ENCODE measurements at places on chromosomes 7 and 10.
A peak's percentile ranks its signal among the peaks of the same experiment; 100 is the strongest.

DNA sequence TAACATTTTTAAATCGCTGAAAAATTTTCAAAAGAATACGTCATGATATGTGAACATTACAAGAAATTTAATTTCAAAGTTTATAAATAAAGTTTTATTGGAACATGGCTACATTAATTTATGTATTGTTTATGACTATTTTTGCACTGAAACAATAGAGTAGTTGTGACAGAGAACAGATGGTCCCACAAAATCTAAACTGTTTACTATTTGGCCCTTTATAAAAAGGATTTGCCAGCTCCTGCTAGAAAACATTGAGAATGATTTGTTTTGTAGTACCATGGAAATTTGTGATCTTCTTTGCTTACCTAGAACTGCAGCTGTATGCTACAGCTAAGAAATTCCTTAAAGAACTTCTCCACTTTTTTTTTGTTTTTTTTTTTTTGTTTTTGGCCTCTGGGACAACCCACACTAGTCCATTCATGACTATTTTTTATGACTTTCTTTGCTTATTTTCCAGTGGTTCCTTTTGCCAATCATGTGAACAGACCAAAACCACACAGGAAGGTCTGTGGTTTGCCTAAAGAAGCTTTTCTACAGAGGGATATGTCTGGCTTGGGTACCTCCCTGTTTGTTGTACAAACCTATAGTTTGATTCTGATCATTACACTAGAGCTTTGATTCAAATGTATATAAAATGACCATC, 55.7 kb downstream of the ST7 start:
- no peak for DNase-seq

- no peak for DNase-seq
These were observed 4.6 kb downstream of the TLL2 start for GRCh38 chr10:96509017-96509641.

- DNase-seq = peak; percentile 11
These were observed 150.8 kb upstream of the NPS start for GRCh38 chr10:127398140-127398970.

DNA sequence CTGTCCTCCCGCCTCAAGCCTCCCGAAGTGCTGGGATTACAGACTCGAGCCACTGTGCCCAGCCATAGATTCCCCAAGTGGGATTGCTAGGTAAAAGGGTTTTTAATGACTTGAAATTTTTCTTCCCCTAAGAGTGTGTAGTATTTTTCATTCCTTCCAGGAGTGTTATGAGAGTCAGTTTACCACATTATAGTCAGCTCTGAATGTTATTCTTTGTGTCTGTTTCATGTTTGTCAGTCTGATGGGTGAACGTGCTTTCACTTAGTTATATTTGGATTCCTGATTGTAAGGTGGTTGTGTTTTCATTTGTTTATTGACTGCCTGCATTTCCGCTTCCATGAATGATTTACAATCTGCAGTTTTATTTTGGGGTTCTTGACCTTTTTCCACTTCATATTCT, 6.3 kb downstream of the ZNF212 start:
- DNase-seq = no peak

- no peak for DNase-seq
These were observed 88.4 kb downstream of the MTPN start for GRCh38 chr7:135888740-135889139.

GRCh38 chr10:44008270-44008916, 359.7 kb upstream of the ZNF32 start:
- DNase-seq = no peak

DNA sequence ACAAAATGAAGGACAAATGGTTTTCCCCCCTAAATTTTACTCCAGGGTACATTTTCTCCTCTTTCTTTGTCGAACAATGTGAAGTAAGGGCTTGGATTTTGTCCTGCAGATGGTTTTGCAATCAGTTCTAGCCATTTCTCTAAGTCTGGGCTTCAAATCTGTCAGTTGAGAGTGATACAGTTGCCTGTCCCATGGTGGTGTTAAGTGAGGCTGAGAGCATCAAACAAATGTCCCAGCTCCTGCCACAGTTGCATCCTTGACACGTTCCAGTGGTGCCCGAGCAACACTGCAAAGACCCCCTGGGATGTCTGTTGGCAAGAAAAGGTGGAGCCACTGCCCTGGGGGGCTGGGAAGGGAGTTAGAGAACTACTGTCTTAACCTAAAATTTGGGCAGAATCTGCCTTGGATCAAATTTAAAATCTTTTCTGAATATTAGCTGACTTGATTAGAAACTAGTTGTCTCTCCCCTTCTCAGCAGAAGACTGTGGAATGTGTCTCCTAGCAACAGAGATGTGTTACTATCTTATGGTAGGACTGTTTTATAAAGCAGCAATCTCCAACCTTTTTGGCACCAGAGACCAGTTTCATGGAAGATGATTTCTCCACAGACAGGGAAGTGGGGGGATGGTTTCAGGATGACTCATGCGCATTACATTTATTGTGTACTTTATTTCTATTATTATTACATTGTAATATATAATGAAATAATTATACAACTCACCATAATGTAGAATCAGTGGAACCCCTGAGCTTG, 102.0 kb upstream of the STEAP1B start:
- no peak for DNase-seq

DNA sequence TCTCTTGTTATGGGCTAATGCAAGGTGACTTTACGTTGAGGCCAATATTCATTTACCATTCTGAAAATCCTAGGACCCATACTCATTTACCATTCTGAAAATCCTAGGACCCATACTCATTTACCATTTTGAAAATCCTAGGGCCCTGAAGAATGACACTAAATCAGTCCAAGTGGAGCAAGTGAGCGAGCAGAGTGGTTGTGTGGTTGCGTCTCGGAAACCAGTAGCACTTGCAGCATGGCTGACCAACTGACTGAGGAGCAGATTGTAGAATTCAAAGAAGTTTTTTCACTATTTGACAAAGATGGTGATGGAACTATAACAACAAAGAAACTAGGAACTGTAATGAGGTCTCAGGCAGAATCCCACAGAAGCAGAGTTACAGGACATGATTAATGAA, 6.9 kb downstream of the SAR1A start:
- no peak for DNase-seq

DNA sequence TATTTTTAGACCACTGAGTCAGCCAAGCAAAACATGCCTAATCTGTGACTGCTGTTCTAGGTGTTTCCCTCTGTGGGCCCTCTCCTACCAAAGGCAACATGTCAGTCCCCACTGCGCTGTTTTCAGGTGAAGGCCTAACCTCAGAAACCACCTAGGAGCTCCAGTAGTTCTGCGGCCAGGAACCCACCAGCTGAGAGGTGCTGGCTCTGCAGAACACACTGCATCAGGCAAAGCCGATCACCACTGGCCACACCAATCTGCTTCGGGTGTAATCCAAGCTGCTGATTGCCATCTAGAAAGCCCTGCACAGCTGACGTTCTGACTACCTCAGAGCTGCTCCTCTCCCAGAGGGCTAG, 14.9 kb downstream of the CAMK2G start:
- no peak for DNase-seq

DNA sequence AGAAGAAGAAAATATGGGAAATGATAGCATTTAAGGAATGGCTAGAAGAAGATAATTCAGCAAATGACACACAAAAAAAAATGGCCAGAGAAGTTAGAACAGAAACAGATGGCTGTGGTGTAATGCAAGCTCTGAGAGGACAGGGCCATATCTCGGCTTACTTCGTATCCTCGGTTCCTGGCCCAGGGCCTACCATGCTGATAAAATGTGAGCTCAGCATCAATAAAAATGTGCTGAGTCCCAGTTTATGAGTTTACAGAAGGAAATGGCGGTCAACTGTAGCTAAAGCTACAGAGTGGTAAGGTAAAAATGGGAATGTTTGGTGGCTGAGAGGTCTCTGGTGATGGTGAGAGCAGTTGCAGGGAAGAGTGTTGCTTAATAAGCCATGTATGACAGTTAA, 40.8 kb downstream of the HBP1 start:
- no peak for DNase-seq

- DNase-seq = no peak
These were observed 33.4 kb downstream of the CDCA7L start for GRCh38 chr7:21912305-21912704.

DNA sequence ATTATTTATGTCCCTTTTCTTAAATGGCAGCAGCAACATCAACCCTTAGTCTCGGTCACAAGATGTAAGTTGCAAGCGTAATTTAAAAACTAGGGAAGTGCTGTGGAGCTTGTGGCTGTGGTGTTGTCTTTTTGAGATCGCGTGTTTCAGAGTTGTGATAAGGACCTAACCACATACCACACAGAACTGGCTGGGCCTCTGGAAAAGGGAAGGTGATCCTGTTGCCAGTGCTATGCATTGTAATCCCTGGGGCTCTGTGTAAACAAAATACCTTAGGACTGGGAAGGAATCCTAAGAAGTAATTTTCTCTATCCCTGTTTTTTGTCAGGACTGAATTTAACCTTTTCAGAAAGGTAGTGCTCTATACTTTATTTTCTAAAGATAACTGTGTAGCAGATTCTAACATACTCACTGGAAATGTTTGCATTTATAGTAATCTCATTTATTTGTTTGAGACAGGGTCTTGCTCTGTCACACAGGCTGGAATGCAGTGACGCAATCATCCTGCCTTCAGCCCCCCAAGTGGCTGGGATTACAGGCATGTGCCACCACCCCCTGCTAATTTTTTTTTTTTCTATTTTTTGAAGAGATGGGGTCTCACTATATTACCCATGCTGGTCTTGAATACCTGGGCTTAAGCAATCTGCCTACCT, 60.4 kb downstream of the INPP5F start:
- peak; percentile 37 for DNase-seq

DNA sequence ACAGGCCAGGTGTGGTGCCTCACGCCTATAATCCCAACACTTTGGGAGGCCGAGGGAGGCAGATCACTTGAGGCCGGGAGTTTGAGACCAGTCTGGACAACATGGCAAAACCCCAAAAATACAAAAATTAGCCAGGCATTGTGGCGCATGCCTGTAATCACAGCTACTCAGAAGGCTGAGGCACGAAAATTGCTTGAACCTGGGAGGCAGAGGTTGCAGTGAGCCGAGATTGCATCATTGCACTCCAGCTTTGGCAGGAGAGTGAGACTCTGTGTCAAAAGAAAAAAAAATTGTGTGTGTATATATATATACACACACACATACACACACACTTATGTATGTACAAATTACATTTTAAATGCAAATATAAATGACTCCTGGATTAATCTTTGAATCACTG, 76.8 kb upstream of the LRRN3 start:
- no peak for DNase-seq

DNA sequence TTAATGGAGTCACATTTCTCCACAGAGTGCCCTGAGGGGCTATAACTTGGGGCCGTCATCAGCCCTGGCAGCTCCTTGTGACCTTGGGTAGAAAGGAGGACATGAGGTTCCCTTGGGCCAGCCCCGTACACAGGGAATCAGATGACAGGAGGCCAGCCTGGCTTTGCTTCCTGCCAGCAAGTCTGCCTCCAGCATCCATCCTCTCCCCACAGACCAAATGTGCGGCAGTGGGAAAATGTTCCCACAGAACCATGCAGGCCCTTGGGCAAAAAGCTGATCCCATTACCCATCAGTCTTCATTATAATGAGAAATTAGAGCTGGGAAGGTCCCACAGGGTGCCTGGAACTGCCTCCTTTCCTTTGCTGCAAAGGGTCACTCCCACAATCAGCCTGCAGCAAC, 908.3 kb downstream of the GRID1 start:
- DNase-seq = no peak

GRCh38 chr7:146214842-146215241, 98.2 kb downstream of the CNTNAP2 start:
- no peak for DNase-seq

- no peak for DNase-seq
These were observed 672.2 kb downstream of the INHBA start for GRCh38 chr7:41030673-41031072.

DNA sequence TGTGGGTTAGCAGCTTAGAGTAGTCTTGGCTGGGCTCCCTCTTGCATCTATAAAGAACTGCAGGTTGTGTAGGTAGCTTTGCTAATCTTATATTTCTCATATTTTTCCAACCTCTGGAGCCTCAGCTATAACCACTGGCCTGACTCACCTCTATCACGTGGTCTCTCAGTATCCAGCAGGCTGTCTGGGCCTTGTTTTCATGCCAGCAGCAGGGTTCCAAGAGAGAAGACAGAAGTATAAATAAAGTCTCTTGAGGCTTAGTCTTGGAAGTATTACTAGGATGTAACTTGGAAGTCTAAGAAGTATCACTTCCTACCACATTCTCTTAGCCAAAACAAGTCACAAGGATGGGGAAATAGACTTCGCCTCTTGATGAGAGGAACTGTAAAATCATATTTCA, 73.3 kb downstream of the WIPF3 start:
- DNase-seq = no peak

GRCh38 chr7:99579956-99580777, 17.9 kb upstream of the TMEM225B start:
- DNase-seq = peak; percentile 63

GRCh38 chr7:23956772-23957576, 247.0 kb downstream of the STK31 start:
- no peak for DNase-seq

- peak; percentile 37 for DNase-seq
These were observed 10.9 kb downstream of the TECPR1 start for GRCh38 chr7:98240961-98241673.

DNA sequence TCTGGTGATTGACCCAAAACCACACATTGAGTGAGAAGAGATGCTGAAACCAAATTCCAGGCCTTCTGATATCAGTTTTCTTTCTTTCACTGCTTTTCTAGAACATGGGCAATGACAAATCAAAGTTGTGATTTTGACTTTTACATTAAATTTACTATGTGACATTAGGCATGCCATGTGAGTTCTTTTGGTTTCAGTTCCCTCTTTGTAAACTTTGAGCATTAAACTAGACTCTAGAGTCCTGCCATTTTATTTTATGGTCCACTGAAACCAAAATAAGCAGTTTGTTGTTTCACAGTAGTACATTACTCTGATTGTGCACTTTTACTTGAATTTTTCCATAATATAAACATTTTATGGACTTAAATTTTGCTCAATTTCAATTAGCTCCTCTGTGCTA, 381.1 kb upstream of the SEMA3D start:
- DNase-seq = no peak

GRCh38 chr7:14938181-14938580, 35.6 kb upstream of the DGKB start:
- DNase-seq = no peak

GRCh38 chr7:65379318-65379717, 5.7 kb downstream of the ZNF92 start:
- DNase-seq = no peak

DNA sequence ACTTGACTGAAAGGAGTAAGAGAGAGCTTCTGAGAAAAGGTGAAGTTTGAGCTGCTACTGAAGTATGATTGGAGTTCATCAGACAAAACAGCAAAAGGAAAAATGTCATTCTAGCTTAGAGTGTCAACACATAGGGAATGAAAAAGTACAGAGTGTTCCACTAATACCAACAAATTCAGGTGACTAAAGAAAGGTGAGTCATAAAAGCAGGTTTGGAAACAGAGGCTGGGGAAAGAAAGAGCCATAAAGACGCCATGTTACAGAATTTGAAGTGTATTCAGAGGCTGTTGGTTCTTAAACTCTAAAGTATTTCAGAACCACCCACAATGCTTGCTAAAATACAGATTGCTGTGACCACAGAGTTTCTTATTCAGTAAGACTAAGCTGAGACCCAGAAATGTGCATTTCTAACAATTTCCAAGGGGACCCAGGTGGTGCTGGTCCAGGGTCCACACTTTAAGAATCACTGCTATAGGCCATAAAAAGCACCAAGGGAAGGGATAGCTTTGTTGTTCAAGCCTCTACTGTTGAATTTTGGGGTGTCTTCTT, 143.1 kb downstream of the ELAPOR2 start:
- no peak for DNase-seq
